ENCODE measurements at places on chromosomes 7 and 10.

DNA sequence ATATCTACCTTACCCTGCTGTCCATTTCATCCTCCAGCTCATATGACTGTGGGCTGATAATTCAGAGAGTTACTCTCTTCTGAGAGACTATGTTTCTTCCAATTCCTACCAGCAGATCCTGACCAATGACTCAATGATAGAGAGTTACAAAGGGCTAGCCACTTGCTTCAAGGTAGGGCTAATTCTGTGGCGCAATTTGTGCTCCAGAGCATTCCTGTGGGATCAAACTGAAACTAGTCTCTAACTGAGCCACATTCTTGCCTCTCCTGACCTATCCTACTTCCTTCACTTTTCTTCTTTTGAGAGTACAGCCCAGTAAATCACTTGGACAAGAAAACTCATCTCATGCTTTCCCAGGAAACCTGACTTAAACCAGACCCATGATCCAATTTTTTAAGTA lies 17.9 kb upstream of the ASZ1 start:
- no peak for DNase-seq

DNA sequence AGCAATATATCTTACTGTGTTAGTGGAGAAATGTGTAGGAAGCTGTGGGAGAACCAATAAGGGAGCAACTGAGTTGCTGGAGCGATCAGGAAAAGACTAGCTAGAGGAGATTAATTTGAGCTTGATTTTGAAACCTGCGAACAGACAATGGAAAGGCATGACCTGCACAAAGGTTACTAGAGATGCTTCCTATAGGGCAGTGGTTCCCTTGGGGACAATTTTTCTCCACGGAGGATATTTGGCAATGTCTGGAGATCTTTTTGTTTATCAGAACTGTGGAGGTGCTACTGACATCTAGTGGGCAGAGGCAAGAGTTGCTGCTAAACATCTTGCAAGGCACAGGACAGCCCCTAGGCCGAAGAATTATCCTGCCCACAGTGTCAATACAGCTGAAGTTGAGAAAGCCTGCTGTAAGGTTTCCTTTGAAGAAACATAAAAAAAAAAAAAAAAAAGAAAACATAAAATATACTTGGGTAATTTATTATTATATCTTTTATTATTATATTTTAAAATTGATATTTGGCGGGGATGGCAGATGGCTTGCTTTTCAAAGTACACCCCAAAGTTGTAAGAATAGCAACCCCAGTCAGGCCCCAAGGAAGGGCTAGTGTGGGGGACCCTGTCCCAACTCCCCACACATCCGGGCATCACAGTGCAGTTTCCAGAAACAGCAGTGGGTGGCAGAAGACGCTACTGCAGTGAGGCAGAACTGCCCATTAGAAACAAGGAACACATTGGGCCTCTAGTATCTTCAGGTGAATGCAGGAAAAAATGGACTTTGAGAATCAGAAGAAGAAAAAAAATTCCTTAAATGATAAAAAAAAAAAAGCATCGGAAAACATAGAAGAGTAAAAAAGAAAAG lies 481.6 kb downstream of the SH2D4B start:
- DNase-seq = no peak

DNA sequence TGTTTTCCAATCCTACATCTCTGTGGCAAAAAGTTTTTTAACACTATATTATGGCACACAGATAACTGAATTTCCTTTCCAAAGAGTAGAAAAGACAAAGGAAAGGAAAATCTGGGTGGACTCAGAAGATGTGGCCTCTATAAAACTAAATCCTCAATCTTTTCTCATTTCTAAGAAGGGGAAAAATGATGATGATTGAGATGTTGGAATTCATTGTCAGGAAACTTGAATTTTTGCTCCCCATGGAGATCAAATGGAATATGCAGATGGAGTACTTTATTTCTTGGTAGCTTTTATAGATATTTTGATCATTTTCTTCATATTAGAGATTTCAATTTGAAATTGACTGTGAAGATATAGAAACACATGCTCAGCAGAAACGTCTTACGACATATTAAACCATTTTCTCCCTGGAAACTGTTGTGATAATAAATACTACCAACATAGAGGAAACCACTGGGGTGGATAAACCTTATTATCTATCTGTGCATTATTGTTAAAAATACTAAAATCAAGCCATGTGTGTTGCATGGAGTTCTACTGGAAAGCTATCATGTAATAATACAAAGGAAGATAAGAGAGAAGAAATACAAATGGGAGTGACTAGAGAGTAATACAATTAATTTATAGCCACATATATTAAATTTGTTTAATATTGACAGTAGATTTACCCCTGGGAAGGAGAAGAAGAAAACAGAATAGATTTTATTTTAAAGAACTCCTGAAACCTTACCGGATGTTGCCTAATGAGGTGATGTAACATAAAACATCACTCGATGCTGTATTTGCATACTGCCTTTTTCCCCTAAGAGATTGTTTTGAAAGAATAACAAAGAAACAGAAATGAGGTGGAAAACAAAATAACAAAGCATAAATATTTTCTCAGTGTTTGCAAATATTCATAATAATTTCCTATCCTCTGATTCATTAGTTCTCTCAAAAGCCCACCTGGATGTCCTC lies 931.2 kb upstream of the C7orf33 start:
- DNase-seq = no peak

DNA sequence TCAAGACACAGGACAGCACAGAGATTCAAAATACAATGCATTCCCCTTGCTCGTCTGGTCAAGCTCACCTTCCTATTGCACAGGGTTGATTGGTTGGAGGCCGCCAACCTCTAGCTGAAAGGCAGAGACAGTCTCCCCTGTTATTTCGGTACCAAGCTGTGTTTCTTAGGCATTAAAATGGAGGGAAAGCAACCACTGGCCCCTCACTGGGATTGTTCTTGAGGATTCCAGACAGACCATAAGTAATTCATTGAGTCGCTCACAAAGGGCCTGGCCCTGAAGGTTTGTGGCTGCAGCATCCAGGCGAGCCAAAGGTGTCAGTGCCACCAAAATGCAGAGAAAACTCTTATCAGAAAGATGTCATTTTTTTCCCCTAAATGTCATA lies 81.2 kb downstream of the PARP12 start:
- DNase-seq = no peak

DNA sequence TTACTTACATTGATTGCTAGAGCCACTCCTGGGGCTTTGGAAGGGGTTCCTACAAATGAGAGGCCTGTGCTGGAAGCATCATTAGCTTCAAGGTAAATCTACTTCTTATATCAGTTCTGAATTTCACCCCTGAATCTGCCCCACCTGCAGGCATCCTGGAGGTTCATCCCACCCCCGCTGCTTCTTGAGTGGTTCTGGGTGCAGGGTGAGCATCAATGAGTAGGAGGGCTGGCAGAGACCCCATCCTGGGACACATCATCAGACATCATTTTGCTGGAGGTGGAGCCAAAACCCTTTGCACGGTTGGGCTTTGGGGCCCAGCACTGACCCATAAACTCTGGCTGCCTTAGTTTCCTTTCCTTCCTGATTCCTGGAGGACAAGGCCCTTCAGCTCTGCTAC lies 143.7 kb downstream of the PTPN20 start:
- DNase-seq = no peak

DNA sequence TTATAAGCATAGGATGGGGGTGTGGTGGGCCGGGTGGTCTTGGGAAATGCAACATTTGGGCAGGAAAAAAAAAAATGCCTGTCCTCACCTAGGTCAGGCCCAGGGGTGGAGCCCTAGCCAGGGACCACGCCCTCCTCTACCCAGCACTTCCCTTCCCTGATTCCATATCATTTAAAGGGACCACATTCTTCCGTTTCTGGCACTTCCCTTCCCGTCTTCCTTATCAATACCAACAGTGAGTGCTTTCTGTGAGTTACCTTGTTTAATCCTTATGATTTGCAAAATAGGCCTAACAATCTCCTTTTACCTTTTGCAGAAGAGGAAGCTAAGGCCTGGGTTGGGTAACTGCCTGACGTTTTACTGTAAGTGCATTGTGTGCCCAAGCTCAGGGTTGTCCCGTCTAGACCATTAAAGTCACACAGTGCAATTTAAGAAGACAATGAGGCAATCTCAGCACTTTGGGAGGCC lies 16.7 kb upstream of the C10orf95 start:
- no peak for DNase-seq

- no peak for DNase-seq
Measured at GRCh38 chr10:54613162-54613561, 187.9 kb downstream of the PCDH15 start.

- no peak for DNase-seq
Measured at GRCh38 chr7:42345478-42346299, 108.7 kb upstream of the GLI3 start.

DNA sequence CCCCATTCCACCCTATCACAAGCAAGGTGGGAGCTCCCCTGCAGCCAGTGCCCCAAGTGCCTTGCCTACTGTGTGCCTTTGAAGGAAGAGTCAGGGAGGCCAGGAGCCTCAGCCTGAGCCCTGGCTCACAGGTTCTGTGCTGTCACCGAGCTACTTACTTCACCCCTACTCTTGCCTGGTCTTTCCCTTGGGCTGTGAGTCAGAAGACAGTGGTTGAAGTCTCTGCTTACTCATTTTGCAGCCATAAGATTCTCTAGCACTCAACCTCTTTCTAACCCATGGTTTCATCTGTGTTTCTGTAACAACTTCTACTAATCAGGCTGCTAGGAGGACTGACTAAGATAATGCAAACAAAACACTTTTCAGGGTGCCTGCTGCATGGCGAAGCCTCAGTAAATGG lies 114.5 kb downstream of the PLCE1 start:
- no peak for DNase-seq

DNA sequence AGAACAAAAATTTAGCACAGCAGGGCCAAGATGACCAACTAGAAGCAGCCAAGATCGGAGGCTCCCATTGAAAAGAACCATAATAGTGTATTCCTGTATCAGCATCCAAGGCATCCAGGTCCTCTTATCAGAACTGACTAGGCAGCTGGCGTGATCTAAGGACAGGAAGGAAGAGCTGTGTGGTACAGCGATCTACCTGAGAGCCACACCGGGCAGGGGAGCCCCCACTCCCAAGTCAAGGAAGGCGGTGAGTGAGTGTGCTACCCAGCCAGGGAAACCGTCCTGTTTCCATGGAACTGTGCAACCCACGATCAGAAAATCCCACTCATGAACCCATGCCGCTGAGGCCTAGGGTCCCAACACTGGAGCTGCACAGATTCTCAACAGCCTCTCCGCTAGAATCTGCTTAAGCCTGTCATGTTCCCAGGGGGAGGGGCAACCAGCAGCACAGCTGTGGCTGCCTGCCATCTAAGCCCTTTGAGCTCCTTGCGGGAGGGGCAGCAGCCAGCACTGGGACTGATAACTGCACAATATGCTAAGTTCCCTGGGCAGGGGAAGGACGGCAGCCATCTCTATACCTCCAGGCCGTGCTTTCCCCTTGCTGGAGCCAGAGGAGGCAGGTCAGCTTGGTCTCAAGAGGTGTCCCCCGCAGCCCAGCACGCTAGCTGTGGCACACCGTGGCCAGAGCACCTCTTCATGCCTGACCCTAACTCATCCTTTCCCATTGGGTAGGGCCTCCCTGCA lies 213.0 kb upstream of the SMIM30 start:
- DNase-seq = no peak

DNA sequence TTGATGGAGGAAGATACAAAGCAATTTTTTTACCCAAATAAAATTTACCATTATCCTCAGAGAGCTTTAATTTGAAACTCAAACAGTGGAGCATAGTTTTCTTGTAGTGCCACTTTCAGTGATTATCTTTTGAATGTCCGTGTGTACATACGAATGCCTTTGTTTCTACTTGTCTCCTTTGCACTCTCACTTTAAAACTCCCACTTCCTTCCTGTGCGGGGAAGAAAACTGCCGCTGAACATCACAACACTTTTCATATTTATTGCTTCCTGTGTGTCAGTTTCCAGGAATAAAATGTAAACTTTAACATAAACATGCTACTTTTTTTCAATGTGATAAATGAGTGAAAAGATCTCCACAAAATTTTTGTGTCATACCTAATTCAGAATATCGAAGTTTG lies 102.4 kb downstream of the SEMA3A start:
- no peak for DNase-seq

DNA sequence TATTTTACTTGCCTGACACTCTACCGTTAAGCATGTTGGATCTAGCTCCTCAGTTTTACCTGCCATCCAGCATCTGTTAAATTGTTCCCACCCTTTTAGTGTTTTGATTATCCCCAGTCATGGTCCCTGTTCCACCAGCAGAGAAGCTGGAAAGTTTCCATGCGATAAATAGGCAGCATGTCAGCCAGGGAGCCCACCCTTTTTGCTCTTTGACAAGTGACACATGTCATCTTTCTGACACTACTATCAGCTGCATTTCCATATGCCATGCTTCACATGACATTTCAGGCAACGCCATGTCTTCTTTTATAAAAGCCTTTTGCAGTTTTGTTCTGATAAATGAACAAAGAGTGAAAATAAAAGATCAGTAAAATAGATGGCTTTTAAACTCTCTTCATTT lies 310.8 kb downstream of the MAGI2 start:
- DNase-seq = no peak

- DNase-seq = no peak
Measured at GRCh38 chr10:79505829-79506228, 6.5 kb upstream of the EIF5AL1 start.

DNA sequence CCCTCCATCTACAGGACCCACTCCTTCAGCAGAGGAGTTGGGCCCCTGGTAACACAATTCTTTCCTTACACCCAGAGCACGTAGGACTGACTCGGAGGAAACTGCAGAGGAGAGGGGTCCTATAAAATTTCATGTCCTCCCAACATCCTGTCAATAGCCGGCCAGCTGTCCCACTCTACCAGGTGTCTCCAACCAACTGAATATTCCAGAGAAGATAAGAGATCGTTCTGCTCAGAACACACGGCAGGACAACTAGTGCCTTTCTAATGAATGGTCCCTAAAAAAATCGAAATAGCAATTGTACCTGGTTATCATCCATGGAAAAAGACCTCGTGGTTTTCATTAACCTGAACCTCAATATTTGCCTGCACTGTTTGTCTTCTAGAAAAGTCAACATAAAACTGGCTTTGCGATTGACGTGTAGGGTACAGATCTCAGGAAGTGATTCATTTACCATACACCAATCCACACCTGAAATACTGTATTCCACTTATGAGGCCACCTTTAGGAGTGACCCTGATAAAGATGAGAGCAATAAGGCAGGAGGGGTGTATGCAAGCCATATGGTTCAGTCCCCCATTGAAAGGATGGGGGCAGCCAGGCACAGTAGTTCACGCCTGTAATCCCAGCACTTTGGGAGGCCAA lies 111.7 kb downstream of the PARP12 start:
- no peak for DNase-seq

- no peak for DNase-seq
Measured at GRCh38 chr7:117220836-117221235, 102.0 kb downstream of the WNT2 start.

DNA sequence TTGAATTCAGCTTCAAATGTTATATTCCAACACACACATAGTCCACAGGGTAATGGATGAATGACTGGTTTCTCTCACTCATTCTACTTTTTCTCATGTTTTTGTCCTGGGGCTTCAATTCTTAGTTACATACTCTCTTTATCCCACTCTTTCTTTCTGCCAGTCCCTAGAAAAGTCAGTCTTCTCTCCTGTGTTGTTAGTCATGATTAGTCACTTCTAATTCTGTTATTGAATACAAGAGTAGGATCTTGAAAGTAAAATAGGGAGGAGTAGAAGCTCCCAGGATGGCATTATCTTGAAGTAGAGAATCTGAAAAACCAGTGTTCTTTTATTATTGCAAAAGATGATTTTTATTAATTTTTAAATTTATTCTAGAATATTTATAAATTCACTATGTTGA lies 45.5 kb upstream of the CALCR start:
- DNase-seq = no peak

- DNase-seq = no peak
Measured at GRCh38 chr7:38291117-38291647, 17.7 kb upstream of the TARP start.

Data from NCI-H2081 treated with DMSO at 0.1 percent for 48 hours (cell line).